ENCODE measurements at places on chromosomes 7 and 10.

DNA sequence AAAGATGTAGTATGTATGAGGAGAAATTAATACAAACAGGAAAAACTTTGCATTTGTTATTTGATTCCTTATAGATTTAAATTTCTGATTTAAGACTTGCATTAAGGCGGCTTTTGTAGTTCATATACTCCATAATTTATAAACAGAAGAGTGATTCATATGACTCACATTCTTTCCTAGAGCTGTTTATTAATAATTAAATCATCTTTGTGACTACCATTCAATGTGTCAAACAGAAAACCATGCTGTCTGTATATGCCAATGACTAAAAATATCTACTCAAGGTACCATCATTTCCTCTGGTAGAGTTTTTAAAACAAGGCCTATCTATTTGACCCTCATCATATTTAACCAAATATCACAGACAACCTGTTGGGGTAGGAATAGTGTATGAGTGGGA is 501.7 kb downstream of the PARD3 start:
- DNase-seq = no peak

DNA sequence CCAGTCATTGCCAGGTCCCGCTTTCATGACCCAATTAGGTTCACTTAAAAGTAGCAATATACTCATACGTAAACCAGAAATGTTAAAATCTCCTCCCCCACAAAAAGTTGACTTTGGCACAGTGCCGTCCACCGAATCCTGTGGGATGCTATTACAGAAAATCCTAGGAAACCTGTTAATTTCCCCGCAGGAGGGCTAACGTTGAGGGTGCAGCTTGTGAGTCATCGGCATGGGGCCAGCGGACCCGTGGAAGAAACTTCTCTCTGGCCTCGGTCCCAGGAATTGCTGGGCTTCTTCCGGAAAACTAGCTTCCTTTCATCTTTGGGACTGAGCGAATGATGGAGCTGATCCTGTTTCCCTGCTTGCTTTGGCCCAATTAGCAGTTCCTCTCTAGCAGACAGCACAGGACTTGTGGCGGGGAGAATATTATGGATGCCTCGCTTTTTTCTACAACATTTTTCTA is 13.5 kb downstream of the CRYGN start:
- no peak for DNase-seq

- DNase-seq = no peak
These were observed 95.0 kb downstream of the PON1 start for GRCh38 chr7:95229301-95229700.

GRCh38 chr7:13742126-13742525 is 247.3 kb downstream of the ETV1 start:
- DNase-seq = no peak

DNA sequence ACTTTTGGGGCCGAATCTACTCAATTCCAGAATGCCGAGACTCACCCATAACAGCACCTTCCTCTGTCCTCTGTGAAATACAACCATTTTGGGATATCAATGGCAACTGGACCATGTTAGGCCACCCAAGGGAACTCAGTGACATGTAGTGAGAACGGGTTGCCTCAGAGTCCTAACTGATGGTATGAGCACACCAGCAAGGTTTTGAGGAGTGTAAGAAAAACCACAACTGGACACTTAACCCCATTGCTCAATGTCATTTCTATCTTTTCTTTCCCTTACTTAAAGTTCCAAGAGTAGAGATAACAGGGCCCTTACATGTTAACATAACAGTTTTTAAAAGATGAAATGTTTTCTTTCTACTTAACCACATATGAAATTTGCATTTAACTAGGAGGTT is 67.1 kb downstream of the TNS3 start:
- DNase-seq = no peak

DNA sequence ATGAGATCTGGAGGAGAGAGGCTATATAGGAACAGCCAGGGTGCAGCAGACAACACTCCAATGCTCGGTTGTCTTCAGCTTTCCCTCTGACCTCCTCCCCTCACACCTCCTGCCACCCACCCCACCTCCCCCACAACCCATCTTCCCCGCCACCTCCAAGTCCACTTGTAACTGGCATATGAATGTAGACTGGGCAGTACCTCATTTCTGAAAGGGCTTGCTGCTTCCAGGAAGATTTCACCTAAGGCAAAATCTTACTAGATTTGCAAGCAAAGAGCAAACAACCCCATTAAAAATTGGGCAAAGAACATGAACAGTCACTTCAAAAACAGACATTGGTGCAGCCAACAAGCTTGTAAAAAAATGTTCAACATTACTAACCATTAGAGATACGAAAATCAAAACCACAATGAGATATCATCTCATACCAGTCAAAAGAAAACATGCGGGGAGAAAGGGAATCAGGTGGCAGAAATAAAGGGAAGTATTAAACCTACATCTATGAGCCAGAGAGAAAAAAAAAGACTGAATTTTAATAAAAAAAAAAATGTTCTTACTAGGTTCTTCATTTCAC is 164.6 kb upstream of the C1GALT1 start:
- DNase-seq = no peak

DNA sequence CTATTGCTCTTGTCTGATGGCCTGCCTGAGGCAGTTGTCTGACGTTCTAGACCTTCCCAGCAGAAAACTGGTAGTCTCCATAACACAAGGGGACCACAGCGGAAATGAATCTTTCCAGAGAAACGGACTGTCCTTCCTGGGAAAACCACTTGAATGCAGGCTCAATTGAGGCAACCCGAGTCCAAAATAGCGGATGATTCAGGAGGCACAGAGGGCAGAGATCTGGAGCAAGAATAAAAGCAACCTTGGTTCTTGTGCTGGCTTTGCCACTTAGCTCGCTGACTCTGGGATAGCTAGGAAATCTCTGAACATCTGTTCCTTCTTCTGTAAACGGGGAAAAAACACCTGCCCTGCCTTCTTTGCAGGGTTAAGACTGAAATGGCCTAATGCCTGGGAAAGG is 178.8 kb downstream of the NEURL1 start:
- no peak for DNase-seq

GRCh38 chr7:81526971-81527370 is 242.9 kb downstream of the HGF start:
- no peak for DNase-seq

DNA sequence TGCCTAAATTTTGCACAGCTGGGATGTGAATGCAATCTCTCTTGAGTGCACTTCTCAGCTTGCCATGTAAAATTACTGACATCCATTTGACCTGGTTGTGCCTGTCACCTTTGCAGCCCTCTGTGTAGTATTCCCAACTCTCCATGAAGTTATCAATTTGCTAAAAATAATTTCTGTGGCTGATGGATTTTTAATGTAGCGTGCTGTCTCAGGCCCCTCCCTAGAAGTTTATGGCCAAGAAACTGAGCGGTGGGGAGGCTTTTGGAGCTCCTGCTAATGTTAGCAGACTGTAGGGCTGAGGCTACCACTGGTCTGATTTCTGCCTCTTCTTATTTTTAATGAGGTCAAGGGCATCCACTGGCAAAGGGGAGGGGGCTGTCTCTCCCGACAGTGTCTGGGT is 577.0 kb upstream of the DPP6 start:
- DNase-seq = no peak

- no peak for DNase-seq
These were observed 173.3 kb downstream of the PDE1C start for GRCh38 chr7:31896925-31897324.

- DNase-seq = no peak
These were observed 35.0 kb downstream of the KIF11 start for GRCh38 chr10:92627845-92628480.

- DNase-seq = no peak
These were observed 242.5 kb downstream of the ELMO1 start for GRCh38 chr7:37206192-37206591.

DNA sequence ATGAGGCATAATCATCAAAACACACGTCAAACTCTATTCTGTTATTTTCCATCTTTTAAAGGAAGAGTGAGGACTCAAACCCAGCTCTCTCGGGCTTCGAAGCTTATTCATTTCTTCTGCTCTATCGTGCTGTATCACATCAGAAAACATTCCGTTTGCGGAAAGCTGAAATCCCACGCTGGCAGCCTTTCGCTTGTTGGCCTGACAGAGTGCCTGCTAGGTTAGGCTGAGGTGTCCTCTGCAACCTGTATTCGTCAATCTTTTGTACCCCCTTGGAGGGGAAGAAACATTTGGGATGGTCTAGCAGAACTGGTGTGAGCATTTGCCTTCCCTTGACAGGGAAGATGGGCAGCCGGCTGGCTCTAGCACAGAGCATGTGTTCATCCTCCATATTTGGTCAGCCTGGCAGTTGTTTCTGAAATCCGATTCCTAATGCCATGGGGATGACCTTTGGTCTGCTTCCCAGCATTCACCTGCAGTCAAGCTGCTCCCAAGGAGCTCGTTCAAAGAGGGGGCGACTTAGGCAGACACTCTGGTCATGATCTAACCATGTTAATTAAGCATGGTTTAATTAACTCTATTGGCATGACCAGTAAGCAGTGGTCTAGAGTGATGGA is 55.2 kb downstream of the TACC2 start:
- no peak for DNase-seq
